ENCODE measurements at places on chromosomes 1 and 21.

- no peak for DNase-seq
Measured at GRCh38 chr1:208646431-208646830, 402.2 kb upstream of the PLXNA2 start.

DNA sequence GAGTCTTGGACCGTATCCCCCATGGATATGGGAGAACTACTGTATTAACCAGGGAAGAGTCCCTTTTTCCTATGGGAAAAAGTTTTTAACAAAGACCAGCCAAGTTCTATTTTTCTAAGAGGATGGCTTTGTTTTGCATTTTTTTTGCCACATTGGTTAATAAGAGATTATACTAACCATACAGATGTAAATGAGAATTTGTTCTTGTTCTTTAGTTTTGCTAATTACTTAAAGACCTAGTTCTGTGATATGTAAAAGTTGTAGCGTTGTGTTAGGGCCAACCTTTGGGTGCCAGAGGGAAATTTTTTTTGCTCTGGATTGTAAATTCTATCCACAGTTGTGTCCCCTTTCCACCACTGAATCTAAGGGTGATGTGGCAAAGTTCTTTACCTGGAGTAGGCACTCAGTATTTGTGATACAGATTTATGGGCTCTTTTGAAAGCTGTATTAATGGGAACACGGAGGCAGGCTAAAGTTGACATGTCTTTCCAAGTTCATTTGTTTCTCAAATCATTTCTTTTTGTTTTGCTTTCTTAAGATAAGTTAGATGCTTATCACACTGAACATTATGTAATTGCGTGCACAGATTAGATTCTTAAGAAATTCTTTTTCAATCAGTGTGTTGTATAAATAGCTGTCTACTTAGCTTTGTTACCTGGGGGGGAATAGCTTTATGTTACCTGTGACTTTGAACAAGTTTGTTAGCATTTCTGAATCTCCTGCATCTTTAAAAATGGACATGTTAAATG, 2.9 kb downstream of the SOAT1 start:
- no peak for DNase-seq

- DNase-seq, result no peak
Measured at GRCh38 chr1:201444792-201445191, 23.3 kb upstream of the TNNI1 start.

- peak; percentile 93 for DNase-seq
Measured at GRCh38 chr1:32724678-32725614, 22.4 kb upstream of the SYNC start.

- DNase-seq, result no peak
Measured at GRCh38 chr1:172774561-172774960, 115.7 kb downstream of the FASLG start.

DNA sequence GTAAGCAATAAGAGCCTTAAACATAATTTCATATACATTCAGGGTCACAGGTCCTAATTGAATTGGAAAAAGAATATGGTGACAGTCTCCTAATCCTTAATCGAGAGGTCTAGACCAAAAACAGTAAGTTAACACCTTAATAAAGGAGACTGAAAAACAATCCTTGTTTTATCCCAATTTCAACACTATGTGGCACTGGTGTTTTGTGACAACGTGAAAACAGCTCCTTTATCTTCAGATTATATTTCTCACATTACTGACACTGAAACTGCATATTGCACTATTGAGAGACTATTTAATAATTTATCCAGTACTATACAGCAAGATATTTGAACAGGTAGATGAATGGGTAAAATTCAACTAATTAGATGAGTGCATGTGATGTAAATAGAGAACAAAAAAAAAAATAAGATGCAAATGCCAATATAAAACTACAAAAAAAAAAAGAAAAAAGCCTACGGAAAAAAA, 34.1 kb downstream of the TP53BP2 start:
- peak; percentile 69 for DNase-seq

- peak; percentile 89 for DNase-seq
Measured at GRCh38 chr1:162908780-162909179, 47.8 kb upstream of the CCDC190 start.

- DNase-seq, result no peak
Measured at GRCh38 chr21:28541371-28542112, 451.1 kb downstream of the LTN1 start.

DNA sequence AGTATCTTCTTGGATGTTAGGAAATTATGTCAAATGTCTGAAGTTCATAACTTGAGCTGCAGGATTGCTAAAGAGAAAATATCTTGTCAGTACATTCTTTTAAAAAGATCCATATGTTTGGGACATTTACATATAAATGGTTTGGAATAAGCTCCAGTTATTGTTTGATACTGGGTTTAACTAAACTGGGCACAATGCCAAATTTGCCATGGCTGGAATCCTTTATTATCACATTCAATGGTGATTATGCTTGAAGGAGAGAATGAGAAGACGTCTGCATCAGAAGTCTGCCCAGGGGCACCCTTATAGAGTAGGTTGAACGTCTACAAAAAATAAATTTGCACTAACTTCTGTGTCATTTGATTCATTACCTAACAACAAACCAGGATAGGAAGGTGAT, 652.5 kb downstream of the AMY1C start:
- no peak for DNase-seq

DNA sequence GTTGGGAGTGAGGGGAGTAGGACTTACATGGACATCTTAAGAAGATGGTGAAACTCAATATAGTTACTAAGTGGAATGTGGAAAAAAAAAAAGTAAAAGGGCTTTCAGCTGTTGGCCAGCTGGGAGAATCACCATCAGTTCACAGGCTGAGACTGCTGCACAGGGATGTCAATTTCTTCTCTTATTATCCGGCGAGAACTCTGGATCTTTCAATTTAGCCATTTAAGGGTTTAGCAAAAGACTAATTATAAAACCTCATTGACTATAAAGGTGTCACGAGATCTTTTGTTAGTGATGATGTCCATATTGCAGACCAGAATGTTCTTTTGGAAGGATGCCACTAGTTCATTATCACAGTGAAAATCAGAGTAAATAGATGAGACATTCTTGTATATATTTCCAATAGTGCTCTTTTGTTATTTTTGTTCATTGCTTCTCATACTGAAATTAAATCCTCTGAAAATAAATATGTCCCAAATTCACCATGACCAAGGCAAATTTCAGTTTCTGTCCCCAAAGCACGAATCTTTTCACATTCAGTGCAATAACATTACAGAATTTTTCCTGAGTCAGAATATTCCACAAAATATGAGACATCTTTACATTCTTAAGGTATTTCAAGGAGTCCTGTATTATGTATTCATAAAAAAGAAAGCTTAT, 266.1 kb downstream of the DNM3 start:
- DNase-seq, result peak; percentile 11

DNA sequence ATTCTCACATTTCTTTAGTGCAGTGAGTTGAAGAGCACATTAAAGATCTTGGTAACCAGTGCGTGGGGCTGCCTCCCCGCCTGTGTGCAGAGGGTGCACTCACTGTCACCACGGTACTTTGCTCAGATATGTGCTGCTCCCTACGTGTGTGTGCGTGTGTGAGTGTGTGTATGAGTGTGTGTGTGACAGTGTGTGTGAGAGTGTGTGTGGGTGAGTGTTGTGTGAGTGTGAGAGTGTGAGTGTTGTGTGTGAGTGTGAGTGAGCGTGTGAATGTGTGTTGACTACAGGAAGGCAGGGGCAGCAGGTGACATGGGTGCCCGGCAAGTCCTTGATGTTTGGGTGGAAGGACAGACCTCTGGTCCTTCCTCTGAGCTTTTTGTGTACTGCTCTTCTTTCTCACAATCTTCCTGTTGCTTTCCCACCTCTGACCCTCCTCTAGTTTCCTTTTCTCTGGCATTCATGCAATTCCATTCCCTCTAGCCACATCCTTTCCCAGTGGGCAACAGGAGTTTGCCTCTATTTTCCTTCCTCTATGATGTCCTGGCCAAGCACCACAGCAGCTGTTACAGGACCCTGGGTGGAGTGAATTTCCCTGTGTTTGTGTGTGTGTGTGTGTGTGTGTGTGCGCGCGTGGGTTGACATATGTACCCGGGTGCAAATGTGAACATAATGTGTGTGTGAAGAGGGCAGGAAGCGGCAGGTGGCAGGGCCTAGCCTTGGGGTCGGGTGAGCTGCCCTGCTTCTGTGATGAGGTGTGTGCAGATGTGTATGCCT, 19.8 kb downstream of the LHX4 start:
- peak; percentile 25 for DNase-seq

GRCh38 chr1:94946886-94947285, 20.0 kb upstream of the CNN3 start:
- no peak for DNase-seq

- no peak for DNase-seq
Measured at GRCh38 chr1:235325139-235325538, 2.8 kb downstream of the ARID4B start.

DNA sequence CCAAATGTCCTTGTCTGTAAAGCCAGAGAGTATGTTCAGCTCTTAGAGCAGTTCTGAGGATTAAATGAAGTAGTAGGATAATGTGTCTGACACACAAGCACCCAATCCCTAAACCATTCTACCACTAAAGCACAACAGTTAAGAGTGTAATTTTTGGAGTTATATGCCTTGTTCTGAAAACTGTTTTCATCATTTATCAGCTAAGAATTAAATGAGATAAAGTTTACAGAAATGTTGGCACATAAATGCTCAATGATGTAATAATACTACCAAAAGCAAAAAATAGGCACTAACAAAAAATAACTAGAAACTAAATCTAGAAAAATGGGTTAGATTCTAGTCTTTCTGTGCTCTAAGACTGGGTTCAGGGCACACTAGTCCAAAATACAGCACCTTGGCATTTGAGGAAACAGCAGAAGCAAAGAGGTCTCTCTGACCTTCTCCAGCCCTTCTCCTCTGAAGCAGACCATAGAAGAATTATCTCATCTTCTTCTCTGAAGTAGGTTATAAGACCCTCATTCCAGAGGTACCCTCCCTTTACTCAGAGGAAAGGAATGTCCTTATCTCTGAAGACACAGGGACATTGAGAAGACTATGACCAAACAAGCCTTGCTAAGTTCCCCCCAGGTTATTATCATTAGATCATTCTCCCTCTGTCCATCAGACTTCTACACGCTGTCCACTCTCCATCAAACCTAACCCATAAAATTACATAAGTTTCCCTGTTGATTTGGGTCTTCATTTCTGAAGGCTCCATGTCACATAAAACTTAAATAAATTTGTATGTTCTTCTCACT, 20.6 kb downstream of the ABL2 start:
- DNase-seq, result no peak

DNA sequence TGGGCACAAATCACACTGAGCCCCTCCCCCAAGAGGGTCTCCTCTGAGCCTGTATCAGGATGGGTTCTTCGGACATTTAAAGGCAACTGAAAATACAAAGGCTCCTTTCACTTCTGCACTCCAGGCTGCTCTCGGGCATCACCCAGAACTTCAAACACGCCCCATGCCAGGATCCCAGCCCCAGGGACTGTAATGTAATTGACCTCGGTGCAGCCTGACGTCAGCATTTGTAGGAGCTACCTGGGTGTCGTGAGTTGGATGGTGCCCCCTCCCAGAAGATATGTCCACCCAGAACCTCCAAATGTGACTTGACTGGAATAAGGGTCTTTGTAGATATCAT, 95.2 kb downstream of the PSMG1 start:
- no peak for DNase-seq

DNA sequence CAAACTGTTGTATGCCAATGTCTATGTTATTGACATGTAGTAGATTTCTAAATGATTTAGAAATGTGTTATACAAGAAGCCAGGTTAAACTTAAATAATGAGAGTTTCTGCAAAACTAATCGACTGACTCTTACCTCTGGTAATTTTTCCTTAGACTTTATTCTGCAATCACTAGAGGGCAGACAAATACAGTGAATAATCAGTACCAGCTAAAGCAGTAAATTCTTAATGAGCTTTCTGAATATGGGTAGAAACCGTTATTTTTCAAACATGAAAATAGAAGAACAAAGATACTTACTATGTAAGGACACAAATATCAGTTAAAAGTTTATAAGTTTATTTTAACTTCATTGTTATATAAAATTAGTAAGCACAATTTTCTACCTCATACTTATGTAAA, 97.9 kb upstream of the RGS1 start:
- DNase-seq, result peak; percentile 62

Data from lung microvascular endothelial cell (primary cell).